Adrenal gland (tissue), 19 donors: ENCODE measurements at places on chromosomes 11 and 22.
A peak's percentile ranks its signal among the peaks of the same experiment; 100 is the strongest.

DNA sequence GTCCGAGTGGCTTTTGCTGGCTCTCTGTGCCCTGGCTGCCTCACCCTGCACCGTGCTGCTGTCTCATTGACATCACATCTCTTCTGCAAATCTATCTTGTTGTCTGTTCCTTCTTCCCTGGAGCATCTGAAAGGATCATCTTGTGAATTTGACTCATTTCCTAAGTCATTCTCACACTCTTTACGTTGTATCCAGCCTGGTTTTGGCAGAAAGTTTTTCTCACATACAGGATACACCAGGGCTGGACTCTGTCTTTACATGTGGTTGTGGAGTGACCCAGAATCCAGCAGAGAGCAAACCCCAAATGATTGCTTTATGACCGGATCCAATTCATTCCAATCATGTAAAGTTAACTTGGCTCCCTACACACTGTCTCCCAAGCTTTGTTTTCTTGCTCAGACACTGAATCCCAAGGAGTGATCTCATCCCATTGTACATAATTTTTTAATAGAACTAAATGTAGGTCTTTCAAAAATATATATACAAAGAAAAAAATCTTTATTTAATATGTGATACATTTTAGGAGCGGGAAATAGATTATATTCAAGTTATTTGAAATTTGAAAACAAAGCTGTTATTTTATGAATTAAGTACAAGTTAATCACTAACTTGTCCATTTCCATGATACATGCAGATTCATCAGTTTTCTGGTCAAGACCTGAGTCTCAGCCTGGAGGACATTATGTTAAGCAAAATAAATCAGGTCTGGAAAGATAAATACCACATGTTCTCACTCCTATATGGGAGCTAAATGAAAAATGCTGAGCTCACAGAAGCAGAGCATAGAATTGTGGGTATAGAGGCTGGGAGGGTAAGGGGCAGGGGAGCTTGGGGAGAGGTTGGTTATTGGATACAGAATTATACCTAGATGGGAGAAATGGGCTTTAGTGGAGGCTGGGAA lies 2.9 kb upstream of the RFPL1 start:
- DNase-seq = no peak

DNA sequence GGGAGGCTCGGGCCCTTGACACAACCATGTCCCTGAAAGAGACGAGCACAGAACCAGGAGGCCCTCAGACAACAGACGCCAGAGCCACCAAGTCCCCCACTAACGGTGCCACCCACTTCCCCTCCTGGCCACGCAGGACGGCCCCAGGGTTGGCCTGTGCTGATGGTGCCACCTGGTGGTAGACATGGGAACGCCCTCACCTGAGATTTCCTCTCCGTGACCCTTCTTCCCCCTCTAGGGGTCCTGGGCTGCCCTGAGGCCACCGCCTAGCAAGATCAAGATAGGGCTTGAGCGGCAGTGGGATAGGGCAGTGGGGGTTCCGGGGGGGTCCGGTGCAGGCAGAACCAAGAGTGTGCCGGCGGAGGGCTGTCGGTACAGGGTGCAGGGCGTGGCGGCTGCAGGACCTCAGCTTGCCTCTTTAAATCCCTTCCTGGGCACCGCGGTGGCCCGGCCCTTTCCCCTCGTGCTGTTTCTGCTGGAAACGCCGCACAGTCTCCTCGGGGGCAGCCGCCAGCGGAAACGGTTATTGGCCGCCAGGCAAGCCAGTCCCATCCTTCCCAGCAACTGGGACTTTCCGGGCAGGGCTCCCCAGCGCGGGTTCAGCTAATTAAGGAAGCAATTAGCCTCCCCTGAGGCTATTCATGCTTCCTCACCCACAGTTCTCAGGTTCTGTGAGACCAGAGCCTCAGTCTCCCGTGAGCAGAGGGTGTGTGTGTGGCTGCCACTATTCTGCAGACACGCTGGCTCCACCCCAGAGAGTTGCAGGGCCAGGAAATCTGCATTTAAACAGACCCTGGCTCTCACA lies 5.5 kb upstream of the NFAM1 start:
- DNase-seq = peak; percentile 82

GRCh38 chr11:81907996-81908395 lies 825.7 kb downstream of the FAM181B start:
- DNase-seq = no peak

GRCh38 chr22:20536590-20537324 lies 29.3 kb downstream of the MED15 start:
- no peak for DNase-seq

GRCh38 chr11:128824191-128825049 lies 42.7 kb downstream of the KCNJ1 start:
- DNase-seq = no peak

GRCh38 chr11:12968826-12969225 lies 40.3 kb upstream of the RASSF10 start:
- DNase-seq = no peak
